GM23338 (cell line): ENCODE measurements at places on chromosomes 3 and 15. TPM values are rescaled to one million over a fixed set of nuclear protein-coding genes. Genes with fewer than 3 reads are reported as not detected.
A peak's percentile ranks its signal among the peaks of the same experiment; 100 is the strongest.

DNA sequence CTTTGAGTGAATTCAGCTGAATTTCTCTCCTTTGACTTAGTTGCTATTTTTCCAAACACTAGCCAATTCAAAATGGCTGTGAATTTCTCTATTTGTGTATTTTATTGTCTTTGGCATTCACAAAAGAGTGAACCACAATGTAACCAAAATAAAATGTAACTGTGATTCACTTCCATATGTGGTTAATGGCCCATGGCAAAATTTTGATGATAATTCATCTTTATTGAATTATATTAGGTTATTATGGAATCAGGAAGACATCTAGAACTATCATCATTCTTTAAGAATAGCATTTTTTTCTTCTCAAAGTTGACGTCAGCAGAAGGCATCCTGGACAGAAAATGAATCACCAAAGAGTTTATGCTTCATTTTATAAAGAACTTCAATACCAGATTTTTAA, 705.3 kb upstream of the NAALADL2 start:
- no peak for DNase-seq

DNA sequence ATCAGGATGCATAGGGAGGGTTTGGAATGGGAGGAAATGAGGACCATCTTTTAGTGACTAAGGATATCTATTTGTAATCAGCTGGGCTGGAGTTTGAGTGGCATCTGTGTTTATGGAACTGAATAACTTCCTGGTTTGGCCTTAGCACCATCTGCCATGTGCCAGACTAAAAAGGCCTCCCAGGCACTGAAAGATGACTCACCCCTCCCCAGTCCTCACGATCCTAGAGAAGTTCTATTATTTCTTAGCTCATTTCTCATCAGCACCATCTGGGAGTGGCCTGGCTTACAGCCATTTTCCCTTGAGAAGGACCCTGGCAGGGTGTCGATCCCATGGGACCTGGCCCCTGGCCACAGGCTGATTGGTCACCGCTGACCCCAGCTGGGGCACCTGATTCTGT, 23.9 kb upstream of the CTXND1 start:
- no peak for DNase-seq

GRCh38 chr15:80514071-80514780, 110.0 kb downstream of the ARNT2 start:
- no peak for DNase-seq

- DNase-seq: peak; percentile 80
These were observed 4.3 kb upstream of the FNDC3B start for GRCh38 chr3:172034786-172035685.

DNA sequence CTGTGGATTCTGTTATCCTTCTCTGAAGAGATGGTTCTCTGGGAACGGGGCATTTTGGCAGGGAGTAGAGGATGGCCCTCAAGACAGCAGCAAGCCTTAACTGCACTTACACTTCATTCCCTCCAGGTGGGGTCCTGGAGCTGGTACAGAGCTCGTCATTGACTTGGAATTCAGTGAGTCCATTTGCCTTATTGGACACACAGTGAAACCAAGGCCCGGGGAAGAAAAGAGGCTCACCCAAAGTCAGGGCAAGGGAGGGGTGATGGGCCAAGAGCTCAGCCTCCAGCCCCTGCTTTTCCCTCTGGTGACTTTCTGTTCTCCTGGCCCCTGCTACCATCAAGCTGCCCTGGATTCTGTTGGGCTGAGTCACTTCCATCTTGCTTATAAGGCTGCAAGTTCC, 125.6 kb downstream of the ETFA start:
- peak; percentile 81 for DNase-seq

DNA sequence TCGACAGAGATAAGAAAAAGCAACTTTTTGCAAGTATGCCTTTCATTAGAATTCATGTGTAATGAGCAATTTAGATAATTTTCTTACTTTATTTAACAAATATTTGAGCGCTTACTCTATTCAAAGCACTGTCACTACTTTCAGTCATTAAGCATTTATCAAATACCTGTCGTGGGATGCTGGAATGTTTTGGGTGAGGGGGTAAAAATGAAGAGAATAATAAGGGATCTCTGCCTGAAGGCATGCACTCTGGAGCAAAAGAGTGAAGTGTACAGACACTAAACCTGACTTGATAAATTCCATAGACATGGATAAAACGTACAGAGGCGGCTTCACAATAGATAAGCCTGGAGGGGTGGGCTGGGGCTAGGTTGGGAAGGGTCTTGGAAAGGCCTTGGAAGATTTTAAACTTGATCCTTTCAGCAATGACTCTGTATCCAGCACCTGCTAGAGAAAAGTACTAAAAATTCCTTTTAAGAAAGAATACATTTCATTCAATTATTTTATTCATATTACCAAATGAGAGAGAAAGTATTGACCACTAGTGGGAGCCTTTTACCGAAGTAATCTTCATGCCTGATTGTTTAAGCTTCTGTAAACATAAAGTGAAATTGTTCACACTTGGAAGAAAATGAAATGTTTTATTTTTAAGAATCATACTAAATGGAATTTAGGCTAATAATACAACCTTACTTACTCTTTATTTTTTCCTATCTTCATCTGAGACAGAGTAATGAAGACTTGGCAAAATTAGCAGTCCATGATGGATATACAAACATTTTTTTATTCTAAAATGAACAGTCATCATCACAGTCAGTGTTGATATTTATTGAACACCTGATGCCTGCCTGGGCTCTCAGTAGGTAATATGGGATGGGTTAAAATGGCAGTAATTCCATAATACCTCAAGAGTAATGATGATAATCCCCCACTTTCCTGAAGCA, 113.2 kb downstream of the PPP2R3A start:
- DNase-seq: peak; percentile 23

DNA sequence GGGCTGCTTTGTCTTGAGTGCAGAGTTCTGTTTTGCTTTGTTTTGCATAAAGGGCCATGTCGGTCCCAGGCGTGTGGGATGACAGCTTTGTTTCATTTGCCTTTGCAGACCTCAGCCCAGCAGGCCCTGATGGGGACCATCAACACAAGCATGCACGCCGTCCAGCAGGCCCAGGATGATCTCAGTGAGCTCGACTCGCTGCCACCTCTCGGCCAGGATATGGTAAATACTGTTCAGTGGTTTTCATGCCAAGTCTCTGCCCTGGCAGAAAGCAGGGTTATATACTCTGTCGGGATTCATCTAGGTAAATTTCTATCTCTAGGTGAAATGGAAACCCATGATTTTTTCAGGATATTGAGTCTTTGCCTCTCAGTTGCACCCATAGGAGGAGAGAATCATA, 343.9 kb upstream of the TPM1 start:
- DNase-seq: no peak

The LRRC15 gene
- 0.14 TPM in 1 of 2 replicates, not detected in the other for total RNA-seq

The FMN1 gene
- total RNA-seq: 1.6 and 2.1 TPM in 2 replicates

The CCR2 gene
- not detected in 2 replicates for total RNA-seq
